Non-pigmented ciliary epithelial cell (primary cell): ENCODE measurements at places on chromosomes 7 and 10.

DNA sequence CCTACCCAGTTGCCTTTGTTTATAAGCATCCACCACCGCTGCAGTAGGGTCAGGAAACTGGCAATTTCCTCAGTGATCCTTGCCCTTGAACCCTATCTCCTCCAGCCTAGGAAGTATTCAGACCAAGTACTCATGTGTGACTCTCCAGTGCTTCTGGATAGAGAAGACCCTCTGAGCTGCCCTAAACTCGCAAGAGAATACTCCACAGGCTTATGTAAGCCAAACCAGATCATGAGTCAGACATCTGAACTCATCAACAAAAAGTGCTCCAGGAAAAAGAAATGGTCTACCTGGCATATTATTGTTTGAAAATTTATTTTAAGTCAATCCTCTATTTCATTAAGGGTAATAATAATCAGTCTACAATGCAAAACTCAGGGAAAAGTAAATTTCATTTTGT, 101.3 kb downstream of the KAT6B start:
- DNase-seq, result no peak

DNA sequence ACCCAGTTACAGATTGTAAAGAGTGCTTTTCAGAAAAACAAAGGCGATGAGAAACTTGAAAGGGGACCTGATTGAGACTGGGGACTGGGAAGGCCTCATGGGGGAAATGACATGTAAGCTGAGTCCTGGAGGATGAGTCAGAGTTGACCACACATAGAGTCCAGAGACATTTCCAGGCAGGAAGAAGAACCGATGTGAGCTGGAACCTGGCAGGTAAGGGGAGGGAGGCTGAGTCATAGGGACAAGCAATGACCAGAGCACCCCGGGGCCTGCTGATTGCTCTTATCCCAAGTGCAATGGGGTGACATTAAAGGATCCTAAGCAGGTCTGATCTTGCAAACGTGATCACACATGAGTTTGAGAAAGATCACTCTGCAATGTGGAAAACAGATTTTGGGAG, 11.7 kb downstream of the TLL2 start:
- peak; percentile 10 for DNase-seq

GRCh38 chr10:26087666-26088065, 128.9 kb upstream of the GAD2 start:
- DNase-seq, result no peak

- DNase-seq, result no peak
Observed at GRCh38 chr7:142739923-142740492, 9.3 kb upstream of the PRSS1 start.

- no peak for DNase-seq
Observed at GRCh38 chr7:118104812-118105441, 79.0 kb upstream of the LSM8 start.

DNA sequence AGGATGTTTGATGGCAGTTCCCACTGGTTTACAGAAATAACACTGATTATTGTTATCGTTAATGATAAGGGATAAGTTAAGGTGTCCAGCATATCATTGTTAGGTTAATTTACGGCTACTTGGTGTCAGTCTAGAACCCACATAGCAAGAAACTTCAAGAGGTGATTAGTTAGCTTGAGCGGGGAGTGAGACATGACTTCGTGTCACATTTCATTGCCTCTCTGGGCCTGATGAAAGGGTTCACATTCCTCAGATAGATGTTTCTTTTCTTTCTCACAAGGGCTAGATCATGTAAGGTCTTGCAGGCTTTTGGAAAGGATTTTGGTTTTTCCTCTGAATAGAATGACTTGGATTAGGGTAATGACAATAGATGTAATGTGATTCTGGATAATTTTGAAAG, 26.7 kb downstream of the WAC start:
- peak; percentile 28 for DNase-seq

- DNase-seq, result no peak
Observed at GRCh38 chr10:77506517-77507200, 130.9 kb downstream of the KCNMA1 start.
